ENCODE measurements at places on chromosomes 5 and 9. TPM values are rescaled to one million over a fixed set of nuclear protein-coding genes. Genes with fewer than 3 reads are reported as not detected.

NPR3 gene
- 0.23 TPM for total RNA-seq

N4BP3 gene
- total RNA-seq, result 2.9 TPM

IL3 gene
- not detected for total RNA-seq

LHX6 gene
- 7.6 TPM for total RNA-seq

PCDHB11 gene
- total RNA-seq, result not detected

ADAMTSL1 gene
- total RNA-seq, result not detected

CA9 gene
- not detected for total RNA-seq

MAML1 gene
- 39.3 TPM for total RNA-seq

EFNA5 gene
- total RNA-seq, result 1.6 TPM

ZNG1F gene
- 5.2 TPM for total RNA-seq

DBH gene
- not detected for total RNA-seq

FOXD4L5 gene
- total RNA-seq, result 0.25 TPM

CCDC187 gene
- 0.09 TPM for total RNA-seq

DNA sequence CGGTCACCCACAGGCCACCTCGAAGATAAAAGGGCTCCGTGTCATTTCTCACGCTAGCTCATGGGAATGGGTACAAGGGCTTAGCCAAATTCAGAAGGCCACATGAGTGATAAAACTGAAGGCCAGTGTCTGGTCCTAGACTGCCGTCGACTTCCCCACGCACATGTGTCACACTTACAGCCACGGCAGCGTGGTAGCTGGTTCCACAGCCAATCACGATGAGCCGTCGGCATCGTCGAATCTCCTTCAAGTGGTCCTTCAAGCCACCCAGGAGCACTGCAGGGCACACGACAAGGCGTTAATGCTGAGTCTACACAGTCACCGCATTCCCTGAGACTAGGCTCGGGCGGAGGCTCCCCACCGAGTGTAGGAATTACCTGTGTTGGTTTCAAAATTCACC lies 24.7 kb upstream of the MAPK9 start:
- H3K27me3 ChIP-seq, result no peaks in the 10 kb centered on the region
- H3K4me1 ChIP-seq, result no peaks in the 10 kb centered on the region
- DNase-seq, result no peak
- no peak overlapping the region for H3K27ac ChIP-seq

- H3K4me1 ChIP-seq, result no peaks in the 10 kb centered on the region
- no peak for DNase-seq
- H3K27ac ChIP-seq, result no peak overlapping the region
Observed at GRCh38 chr5:15483351-15484097, 16.5 kb upstream of the FBXL7 start.

- H3K4me3 ChIP-seq, result no peak overlapping the region
- no peaks in the 10 kb centered on the region for H3K4me1 ChIP-seq
- no peaks in the 10 kb centered on the region for H3K36me3 ChIP-seq
- no peaks in the 10 kb centered on the region for H3K27me3 ChIP-seq
- DNase-seq, result no peak
Observed at GRCh38 chr5:31464081-31464480, 67.8 kb downstream of the DROSHA start.

GRCh38 chr5:180399401-180400215 lies 46.5 kb upstream of the GFPT2 start:
- no peak for DNase-seq
- H3K36me3 ChIP-seq, result no peaks in the 10 kb centered on the region
- no peaks in the 10 kb centered on the region for H3K27me3 ChIP-seq
- H3K4me1 ChIP-seq, result no peaks in the 10 kb centered on the region

DNA sequence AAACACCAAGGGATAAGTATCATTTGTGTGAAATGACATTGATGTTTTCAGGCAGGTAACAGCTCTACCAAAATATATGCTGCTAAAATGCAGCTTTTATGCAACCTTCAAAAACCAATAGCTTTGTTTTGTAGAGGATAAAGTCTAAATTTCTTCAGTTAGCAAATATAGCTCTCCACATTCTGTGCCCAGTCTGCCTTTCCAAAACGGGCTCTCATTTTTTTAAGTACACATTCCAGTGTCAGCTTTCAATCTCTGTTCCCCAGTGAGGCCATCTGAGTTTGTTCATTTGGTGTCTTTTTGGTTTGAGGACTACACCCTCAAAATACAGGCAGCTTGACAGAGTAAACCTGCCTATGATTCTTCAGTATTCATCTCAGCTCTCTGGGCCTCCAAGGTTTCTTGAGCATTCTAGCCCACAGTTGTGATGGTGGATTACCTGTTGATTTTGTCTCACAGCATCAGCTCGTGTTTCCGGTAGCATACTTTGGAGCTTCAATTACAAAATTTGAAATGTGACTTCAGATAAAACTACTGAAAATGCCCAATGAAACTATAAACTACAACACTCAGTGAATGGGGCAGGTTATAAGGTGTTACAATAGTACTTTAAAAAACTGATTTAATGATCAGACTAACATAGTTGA lies 55.7 kb downstream of the NR3C1 start:
- no peak for DNase-seq
- no peaks in the 10 kb centered on the region for H3K27me3 ChIP-seq
- H3K4me1 ChIP-seq, result no peaks in the 10 kb centered on the region
- H3K27ac ChIP-seq, result no peak overlapping the region
- H3K4me3 ChIP-seq, result no peak overlapping the region

- H3K36me3 ChIP-seq, result no peaks in the 10 kb centered on the region
- peaks cover 11% of the 10 kb centered on the region for H3K4me1 ChIP-seq
- no peak overlapping the region for H3K4me3 ChIP-seq
Observed at GRCh38 chr9:133256686-133257091, 18.3 kb downstream of the ABO start.

DNA sequence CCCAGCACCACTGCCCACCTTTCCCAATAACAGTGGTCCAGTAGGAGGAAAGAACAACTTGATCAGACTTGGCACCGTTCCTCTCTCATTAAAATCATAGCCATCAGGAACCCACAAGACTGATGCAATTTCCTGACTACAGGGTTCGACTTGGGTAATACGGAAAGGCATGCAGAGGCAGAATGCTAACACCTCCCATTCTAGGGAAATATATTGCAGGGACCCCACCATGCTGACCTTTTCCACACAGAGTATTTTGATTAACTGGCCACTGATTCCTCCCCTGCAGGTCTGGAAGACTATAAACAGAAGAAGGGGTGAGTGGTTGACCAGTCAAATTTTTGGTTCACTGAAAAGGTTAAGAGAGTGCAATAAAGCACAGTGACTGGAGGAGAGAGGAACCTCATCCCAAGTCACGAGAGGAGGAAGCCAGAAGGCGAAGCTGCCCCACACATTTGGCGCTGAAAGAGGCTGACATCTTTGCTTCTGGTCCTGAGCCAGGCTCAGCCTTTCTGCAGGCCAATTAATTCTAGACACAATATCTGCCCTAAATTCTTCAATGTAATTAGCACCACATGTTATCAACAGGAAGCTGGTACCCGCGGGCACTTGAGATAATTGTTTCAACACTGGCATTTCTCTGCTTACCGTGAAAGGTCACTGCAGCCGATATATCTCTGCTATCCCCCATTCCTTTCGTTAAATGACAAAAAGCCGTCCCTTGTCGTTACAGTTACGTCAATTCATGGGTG lies 64.7 kb upstream of the SPOCK1 start:
- H3K27ac ChIP-seq, result no peak overlapping the region
- DNase-seq, result no peak
- H3K36me3 ChIP-seq, result no peaks in the 10 kb centered on the region
- no peaks in the 10 kb centered on the region for H3K27me3 ChIP-seq
- no peaks in the 10 kb centered on the region for H3K4me1 ChIP-seq
- H3K4me3 ChIP-seq, result no peak overlapping the region

DNA sequence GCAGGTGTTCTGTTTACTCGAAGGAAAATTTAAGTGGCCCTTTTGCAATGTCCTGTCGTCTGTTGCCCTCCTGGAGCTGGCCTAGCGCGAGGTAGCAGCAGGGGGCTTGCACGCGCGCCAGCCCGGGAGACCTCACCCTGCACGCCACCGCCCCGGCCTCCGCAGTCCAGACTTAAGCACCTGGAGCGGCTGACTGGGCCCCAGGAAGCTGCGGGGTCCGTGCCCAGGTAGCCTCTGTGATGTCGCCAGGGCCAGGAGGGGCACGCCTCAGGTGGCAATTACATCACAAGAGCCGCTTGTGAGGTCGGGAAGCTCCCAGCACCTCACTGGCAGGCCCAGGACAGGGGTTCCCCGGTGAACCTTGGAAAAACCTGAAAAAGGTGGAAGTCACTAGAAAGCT lies at the start of gene SAXO1:
TSS of gene SAXO1 (minus strand) at position 195 of the 400 bp plus-strand sequence. CDS start 301 bp downstream, outside the sequence.
- H3K27ac ChIP-seq, result no peak within 1 kb of the TSS
- H3K4me3 ChIP-seq, result no peak within 1 kb of the TSS
- H3K27me3 ChIP-seq, result no peaks in the 10 kb centered on the region
- no peak for DNase-seq
- no peaks in the 10 kb centered on the region for H3K4me1 ChIP-seq
- no peaks in the 10 kb centered on the region for H3K36me3 ChIP-seq

GRCh38 chr5:120014535-120014934 lies 385.2 kb downstream of the FAM170A start:
- DNase-seq, result no peak
- H3K27ac ChIP-seq, result no peak overlapping the region
- no peaks in the 10 kb centered on the region for H3K4me1 ChIP-seq
- no peak overlapping the region for H3K4me3 ChIP-seq
- H3K27me3 ChIP-seq, result no peaks in the 10 kb centered on the region
- H3K36me3 ChIP-seq, result no peaks in the 10 kb centered on the region

DNA sequence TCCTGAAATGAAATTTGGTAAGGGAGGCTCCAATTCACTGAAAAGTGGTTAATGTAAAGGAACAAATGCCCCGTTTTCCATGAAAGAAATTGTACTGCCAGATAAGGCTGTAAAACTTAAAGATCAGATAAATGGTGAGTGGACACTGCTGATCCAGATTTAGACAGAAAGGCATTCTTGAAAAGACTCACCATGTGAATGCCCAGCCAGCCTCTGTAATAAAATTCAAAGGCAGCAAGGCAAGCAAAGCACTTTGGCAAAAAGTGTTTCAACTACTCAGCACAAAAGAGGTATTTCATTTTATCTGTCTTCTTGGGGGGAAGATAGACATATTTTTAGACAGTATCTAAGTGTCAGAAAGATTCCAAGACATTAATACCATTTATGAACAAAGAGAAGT lies 133.6 kb downstream of the MLLT3 start:
- H3K4me3 ChIP-seq, result no peak overlapping the region
- no peaks in the 10 kb centered on the region for H3K36me3 ChIP-seq
- no peak overlapping the region for H3K27ac ChIP-seq
- no peak for DNase-seq

- no peak overlapping the region for H3K27ac ChIP-seq
- no peak overlapping the region for H3K4me3 ChIP-seq
- H3K27me3 ChIP-seq, result no peaks in the 10 kb centered on the region
- no peaks in the 10 kb centered on the region for H3K4me1 ChIP-seq
Observed at GRCh38 chr9:16640649-16641048, 229.8 kb downstream of the BNC2 start.

DNA sequence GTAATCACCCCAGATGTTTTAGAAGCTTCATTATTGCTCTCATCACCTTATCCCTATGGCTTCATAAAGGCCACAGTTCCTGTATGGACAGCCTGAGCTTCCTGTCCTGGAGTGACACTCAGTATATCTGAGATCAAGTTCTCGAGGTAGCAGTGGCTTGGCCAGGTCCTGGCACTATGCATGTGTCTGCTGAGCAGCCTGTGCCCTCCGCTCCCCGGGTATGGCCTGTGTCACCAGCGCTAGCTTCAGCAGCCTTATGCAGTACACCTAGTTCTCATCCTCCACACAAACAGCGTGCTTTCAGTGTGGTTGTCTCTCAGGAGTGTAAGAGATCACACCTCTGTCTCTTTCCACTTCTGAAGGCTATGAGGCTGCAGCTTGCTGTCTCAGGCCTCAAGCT lies 514.7 kb downstream of the DIRAS2 start:
- no peak overlapping the region for H3K27ac ChIP-seq
- no peak overlapping the region for H3K4me3 ChIP-seq
- DNase-seq, result no peak
- H3K27me3 ChIP-seq, result no peaks in the 10 kb centered on the region

GRCh38 chr5:130337179-130337888 lies 433.1 kb downstream of the CHSY3 start:
- peak overlapping the region; percentile 79 for H3K27ac ChIP-seq
- peak; percentile 36 for DNase-seq
- no peaks in the 10 kb centered on the region for H3K36me3 ChIP-seq
- no peaks in the 10 kb centered on the region for H3K27me3 ChIP-seq
- peaks cover 16% of the 10 kb centered on the region for H3K4me1 ChIP-seq
- H3K4me3 ChIP-seq, result no peak overlapping the region

GRCh38 chr9:93597871-93598646 lies 21.7 kb downstream of the PHF2 start:
- H3K27ac ChIP-seq, result no peak overlapping the region
- DNase-seq, result no peak
- no peaks in the 10 kb centered on the region for H3K36me3 ChIP-seq
- no peaks in the 10 kb centered on the region for H3K27me3 ChIP-seq

DNA sequence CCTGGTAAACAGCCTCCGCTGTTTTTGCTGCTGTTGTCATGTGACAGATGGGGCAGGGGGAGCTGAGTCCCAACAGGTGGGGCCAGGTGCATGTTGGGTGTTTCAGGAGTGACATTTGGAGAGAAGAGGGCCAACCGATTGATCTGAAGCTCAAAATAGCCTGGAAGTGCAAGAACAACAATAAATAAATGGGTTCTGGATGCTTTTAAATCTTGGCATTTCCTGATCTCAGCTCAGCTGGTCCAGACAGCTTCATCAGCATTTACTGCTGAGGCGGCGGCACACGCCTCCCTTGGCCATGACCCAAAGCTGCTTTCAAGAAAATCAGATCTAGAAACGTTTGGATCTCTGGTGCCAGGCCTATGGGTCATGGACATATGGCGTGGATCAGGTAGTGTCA lies 70.5 kb downstream of the PPARGC1B start:
- DNase-seq, result no peak
- H3K27ac ChIP-seq, result no peak overlapping the region
- no peaks in the 10 kb centered on the region for H3K27me3 ChIP-seq
- no peak overlapping the region for H3K4me3 ChIP-seq
- no peaks in the 10 kb centered on the region for H3K36me3 ChIP-seq

DNA sequence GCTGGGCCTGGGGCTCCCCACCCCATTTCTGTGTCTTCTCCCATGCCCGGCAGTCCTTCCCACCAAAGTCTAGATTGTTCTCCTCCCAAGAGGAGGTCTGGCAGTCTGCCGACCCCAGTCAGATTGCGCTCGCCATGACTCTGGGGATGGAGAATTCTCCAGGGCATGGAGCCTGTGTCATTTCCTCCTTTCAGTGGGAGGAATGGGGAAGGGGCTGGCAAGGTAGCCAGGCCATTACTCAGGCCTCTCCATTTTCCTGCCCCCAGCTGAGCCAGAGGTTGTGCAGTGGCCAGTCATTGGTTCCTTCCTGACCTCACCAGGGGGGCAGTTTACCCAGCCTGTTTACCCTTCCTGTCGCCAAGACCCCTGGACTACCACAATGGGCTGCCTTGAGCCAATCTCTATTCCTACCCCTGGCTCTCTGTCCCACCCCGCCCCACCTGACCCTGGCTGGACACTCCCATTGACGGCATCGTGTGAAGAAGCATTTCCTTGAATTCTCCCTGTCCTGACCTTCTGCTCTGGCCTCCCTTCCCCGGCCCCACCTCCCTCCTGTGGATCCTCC lies 628 bp downstream of the SYNPO start:
- peaks cover 80% of the 10 kb centered on the region for H3K4me1 ChIP-seq
- H3K27ac ChIP-seq, result peak overlapping the region; percentile 79
- peak overlapping the region; percentile 33 for H3K4me3 ChIP-seq
- no peaks in the 10 kb centered on the region for H3K27me3 ChIP-seq
- DNase-seq, result no peak

Measured in Caco-2 (cell line).